Astrocyte (in vitro differentiated cells and primary cell): ENCODE measurements at places on chromosomes 5 and 9. TPM values are rescaled to one million over a fixed set of nuclear protein-coding genes. Genes with fewer than 3 reads are reported as not detected.

Gene FAM151B
- 2.9 and 4.4 TPM in 2 replicates for total RNA-seq

DNA sequence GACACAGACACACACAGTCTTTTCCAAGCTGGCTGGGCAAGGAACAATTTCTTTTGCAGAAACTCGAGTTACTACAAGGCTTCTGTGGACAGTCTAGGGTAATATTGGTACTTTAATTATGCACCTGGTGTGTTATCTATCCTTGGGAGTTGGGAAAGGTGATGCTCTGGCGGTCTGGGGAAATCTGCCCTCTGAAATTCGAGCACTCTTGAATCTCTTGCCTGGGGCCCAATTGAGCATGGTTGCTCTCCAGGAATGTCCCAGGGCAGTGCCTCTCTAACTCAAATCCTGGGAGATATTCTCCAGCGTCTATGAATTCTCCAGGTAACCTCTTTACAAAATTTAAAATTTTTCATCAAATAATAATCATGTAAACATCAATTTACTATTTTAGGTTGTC is 69.3 kb downstream of the KCNIP1 start:
- no peak for DNase-seq

GRCh38 chr9:35533398-35533797 is 43.5 kb downstream of the RUSC2 start:
- DNase-seq: no peak

Gene ANKH
- 15.8 and 20.3 TPM in 2 replicates for total RNA-seq

- DNase-seq: no peak
Observed at GRCh38 chr5:173278172-173278571, 43.2 kb upstream of the NKX2-5 start.

Gene GABRA6
- total RNA-seq: not detected in 2 replicates

Gene FBXL7
- total RNA-seq: 21.0 and 22.4 TPM in 2 replicates

Gene APBA1
- total RNA-seq: 4.5 and 5.9 TPM in 2 replicates

DNA sequence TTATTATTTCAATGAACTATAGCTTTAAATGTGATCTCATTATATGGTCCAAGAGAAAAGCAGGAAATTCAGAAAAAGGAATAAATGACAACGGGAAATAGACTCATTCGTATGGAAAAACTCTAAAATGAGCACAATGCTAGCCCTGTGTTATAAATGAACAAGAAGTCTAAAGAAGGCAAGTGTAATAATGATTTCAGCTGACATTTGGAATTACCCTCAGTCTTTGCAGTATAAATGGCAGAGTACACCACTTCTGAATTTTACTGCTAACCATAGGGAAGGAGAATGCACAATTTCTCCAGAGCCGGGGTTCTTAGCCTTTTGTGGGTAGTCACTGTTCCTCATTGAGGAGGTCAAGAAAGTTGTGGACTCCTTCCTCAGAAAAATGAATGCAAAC is 93.1 kb downstream of the ANKRD55 start:
- no peak for DNase-seq

Gene TMOD1
- 0.24 and 0.48 TPM in 2 replicates for total RNA-seq

DNA sequence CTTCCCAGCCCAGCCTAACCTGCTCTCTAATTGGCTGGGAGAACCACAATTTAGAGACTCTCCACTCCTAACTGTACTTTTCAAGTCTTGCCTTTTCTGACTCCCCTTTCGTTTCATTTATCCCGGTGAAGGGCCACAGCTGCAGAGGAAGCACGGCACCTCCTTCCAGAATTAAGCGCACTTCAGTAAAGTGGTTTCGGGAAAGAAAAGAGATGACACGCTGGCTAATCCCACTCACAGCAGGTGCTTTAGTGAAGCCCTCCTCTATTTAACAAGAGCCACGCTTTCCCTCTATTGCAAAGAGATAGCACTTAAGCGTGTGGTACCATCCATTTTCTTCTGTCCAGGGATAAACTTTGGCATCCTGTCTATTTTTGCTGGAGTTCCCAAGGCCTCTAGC is 4.8 kb downstream of the DNAH5 start:
- DNase-seq: no peak

- peak; percentile 27 for DNase-seq
Observed at GRCh38 chr5:39447968-39448367, 23.2 kb upstream of the DAB2 start.
